Esophagus squamous epithelium (tissue), 5 donors: ENCODE measurements at places on chromosomes 7 and 10.

DNA sequence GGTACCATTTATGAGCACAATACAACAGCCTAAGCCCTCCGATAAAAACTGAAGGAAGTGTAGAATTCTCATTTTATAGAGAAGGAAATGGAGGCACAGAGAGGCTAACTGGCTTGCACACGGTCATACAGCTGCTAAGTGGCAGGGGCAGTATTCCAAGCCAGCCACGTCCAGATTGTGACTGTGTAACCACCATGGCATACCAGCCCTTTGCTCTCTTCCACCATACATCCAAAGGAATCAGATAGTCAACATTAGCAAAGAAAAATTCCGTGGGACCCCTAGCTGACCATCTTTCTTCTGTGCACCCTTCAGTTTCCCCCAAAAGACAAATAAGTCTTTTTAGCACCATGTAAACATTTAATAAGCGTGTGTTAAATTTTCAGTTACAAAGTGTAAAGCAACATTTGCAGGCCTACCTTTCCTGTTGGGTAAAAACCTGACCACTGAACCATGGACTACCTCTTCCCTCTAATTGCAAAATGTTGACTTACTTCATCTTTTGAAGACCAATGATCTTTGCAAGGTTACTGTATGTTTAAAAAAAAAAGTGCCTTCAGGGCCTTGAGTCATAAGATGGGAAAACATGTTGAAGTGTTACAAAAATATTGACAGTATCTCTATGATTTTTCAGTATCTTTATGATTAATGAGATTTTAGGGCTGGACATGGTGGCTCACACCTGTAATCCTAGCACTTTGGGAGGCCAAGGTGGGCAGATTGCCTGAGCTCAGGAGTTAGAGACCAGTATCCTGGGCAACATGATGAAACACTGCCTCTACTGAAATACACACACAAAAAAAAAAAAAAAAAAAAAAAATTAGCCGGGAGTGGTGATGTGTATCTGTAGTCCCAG lies 24.3 kb upstream of the PDZD8 start:
- no peak for DNase-seq

DNA sequence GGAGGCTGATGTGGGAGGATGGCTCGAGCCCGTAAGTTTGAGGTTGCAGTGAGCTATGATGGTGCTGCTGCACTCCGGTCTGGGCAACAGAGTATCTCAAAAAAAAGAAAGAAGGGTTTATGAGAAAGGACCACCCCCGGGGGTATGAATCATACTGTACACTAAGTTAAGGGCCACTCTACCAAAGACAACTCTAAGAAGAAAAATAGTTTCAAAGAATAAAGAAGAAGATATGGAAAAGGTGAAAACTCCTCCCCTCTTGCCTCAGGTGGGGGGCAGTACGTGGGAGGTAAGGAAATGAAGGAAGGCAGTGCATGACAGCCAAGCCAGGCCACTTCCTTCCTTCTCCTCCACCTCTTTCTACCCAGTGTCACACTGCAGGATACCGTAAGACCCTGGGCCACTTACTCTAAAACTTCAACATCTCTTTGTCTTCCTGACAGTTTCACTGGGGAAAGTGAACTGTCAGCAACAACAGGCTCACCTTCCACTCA lies 61.3 kb downstream of the PIP4K2A start:
- DNase-seq: no peak

DNA sequence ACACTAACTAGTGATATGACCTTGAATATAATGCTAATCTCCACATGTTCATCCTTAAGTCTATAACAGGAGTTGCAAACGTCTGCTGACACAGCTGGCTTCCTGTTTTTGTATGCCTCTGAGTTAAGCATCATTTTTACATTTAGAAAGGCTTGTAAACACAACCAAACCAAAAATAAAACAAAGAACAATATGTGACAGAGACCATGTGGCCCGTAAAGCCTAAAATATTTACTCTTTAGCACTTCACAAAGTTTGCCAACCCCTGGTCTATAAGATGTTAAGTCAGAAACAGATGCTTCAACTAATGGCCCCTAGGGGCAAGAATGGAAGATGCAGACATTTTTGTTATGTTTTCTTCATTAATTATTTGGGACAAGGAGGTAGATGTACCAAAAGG lies 109.3 kb downstream of the CPEB3 start:
- no peak for DNase-seq

GRCh38 chr10:5538446-5538845 lies 13.7 kb downstream of the CALML3 start:
- DNase-seq: no peak

DNA sequence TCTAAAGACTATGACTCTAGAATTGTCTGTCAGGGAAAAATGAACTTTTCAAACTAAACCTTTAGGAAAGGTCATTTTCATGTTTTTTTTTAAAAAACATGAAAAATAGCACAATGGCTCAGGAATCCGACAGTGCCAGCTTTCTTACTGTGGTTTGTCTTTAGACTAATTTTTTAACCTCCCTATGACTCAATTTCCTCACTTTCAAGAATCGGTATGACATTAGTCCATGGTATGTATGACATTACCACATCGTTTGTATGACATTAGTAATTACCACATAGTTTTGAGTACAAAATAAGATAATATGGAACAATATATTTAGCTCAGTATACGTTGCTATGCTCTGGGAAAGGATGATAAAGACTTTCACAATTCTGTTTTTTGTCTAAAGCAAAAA lies 383.2 kb downstream of the PTPRN2 start:
- DNase-seq: no peak
